Activated T-helper 2 cell treated with anti-CD3 and anti-CD28 coated beads, Interferon-gamma antibody, Interleukin-2, Interleukin-4, amounts not matched to agents 10 μg/mL and 5 μg/mL and 100 μg/mL, durations not matched to agents 14 hours and 24 hours and 36 hours (primary cell): ENCODE measurements at places on chromosomes 7 and 10. TPM values are rescaled to one million over a fixed set of nuclear protein-coding genes. Genes with fewer than 3 reads are reported as not detected.

DNA sequence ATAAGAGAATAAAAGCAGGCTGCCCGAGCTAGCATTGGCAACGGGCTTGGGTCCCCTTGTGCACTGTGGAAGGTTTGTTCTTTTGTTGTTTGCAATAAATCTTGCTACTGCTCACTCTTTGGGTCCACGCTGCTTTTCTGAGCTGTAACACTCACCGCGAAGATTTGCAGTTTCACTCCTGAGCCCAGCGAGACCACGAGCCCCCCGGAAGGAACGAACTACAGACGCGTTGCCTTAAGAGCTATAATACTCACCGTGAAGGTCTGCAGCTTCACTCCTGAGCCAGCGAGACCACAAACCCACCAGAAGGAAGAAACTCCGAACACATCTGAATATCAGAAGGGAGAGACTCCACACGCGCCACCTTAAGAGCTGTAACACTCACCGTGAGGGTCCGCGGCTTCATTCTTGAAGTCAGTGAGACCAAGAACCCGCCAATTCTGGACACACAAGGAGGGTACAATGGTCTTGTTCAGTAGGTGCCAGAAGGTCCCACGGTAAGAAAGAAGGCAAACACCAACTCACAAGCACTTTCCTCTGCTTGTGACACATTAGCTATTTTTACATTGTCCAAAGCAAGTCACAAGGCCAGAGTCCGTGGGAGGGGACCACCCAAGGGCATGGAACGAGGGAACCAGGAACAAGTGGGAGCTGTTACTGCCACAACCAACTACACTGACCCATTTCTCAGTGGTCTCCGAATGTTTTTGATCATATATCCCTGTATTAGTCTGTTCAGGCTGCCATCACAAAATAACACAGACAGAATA lies 29.2 kb upstream of the CACUL1 start:
- H3K27ac ChIP-seq: no peak overlapping the region
- DNase-seq: no peak
- H3K27me3 ChIP-seq: peaks cover 4% of the 10 kb centered on the region
- H3K4me1 ChIP-seq: no peaks in the 10 kb centered on the region
- H3K36me3 ChIP-seq: no peaks in the 10 kb centered on the region
- H3K4me3 ChIP-seq: no peak overlapping the region

MTURN gene
- total RNA-seq: 4.0 and 4.7 TPM in 2 replicates

ABCC2 gene
- total RNA-seq: 0.87 and 1.1 TPM in 2 replicates

LBX1 gene
- not detected in 2 replicates for total RNA-seq

EPDR1 gene
- total RNA-seq: 0.62 and 1.1 TPM in 2 replicates

AGAP6 gene
- 22.5 and 25.8 TPM in 2 replicates for total RNA-seq

TMEM236 gene
- 0.07 TPM in 1 of 2 replicates, not detected in the other for total RNA-seq

GRCh38 chr7:156614434-156615264 lies 25.9 kb upstream of the RNF32 start:
- peak overlapping the region; percentile 75 for H3K27ac ChIP-seq
- peaks cover 9% of the 10 kb centered on the region for H3K36me3 ChIP-seq
- DNase-seq: no peak
- H3K27me3 ChIP-seq: peaks cover 38% of the 10 kb centered on the region

CCSER2 gene
- total RNA-seq: 36.4 and 41.4 TPM in 2 replicates

GRCh38 chr10:80437227-80437626 lies 16.9 kb upstream of the TSPAN14 start:
- no peak for DNase-seq
- no peak overlapping the region for H3K4me3 ChIP-seq
- no peaks in the 10 kb centered on the region for H3K4me1 ChIP-seq
- H3K27me3 ChIP-seq: peaks cover 11% of the 10 kb centered on the region
- H3K36me3 ChIP-seq: no peaks in the 10 kb centered on the region

DNA sequence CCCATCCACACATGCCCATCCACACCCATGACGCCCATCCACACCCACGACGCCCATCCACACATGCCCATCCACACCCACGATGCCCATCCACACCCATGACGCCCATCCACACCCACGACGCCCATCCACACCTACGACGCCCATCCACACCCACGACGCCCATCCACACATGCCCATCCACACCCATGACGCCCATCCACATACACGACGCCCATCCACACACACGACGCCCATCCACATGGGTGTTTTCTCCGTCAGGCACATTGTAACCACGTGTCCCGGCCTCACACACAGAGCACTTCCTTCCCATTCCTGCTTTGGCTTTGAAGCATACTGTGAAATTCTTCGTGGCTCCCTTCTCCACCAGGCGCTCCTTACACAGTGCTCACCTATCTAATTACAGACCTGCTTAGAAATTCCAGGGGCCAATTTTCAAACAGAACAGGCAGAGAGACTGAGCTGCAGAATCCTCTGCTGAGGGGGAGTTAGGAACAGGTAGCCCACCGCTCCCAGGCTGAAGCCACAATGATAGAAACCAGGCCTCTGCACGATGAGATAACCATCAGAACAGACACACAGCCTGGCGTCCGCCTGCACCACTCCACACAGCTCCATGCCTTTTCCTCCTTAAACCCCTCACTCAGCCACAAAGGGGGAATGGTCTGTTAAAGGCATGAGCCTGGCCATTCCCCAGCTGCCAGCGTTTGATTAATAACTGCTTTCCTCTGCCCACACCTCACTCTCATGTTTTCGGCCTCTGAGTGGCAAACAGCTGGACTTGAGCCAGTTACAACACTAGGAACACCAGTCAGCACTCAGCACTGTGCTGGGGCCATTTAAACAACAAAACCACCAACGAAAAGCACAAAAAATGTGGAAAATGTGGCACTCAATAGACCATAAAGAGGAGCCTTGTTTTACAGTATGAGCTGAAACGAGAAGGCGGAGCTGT lies 501.6 kb downstream of the PTPRN2 start:
- no peak overlapping the region for H3K27ac ChIP-seq
- peaks cover 4% of the 10 kb centered on the region for H3K36me3 ChIP-seq
- no peaks in the 10 kb centered on the region for H3K4me1 ChIP-seq
- H3K4me3 ChIP-seq: no peak overlapping the region
- no peak for DNase-seq

DNA sequence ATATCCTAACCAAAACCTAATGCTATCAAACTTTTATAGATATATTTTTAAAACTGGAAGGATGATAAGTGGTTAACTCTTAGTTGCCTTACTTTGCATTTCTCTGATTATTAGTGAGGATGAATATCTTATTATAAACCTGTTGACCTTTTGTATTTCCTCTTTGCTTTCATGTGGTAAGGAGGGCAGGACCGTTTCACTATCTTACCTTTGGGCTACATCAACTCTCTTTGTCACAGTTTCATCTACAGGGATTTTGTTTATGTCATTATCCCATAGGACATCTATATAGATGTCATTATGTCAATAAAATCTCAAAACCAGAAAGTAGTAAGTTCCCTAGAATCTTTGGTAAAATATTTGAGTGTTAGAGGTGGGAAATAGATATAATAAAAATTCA lies 219.3 kb downstream of the THSD7A start:
- H3K36me3 ChIP-seq: no peaks in the 10 kb centered on the region
- no peak overlapping the region for H3K4me3 ChIP-seq
- no peaks in the 10 kb centered on the region for H3K27me3 ChIP-seq
- no peak overlapping the region for H3K27ac ChIP-seq

DNA sequence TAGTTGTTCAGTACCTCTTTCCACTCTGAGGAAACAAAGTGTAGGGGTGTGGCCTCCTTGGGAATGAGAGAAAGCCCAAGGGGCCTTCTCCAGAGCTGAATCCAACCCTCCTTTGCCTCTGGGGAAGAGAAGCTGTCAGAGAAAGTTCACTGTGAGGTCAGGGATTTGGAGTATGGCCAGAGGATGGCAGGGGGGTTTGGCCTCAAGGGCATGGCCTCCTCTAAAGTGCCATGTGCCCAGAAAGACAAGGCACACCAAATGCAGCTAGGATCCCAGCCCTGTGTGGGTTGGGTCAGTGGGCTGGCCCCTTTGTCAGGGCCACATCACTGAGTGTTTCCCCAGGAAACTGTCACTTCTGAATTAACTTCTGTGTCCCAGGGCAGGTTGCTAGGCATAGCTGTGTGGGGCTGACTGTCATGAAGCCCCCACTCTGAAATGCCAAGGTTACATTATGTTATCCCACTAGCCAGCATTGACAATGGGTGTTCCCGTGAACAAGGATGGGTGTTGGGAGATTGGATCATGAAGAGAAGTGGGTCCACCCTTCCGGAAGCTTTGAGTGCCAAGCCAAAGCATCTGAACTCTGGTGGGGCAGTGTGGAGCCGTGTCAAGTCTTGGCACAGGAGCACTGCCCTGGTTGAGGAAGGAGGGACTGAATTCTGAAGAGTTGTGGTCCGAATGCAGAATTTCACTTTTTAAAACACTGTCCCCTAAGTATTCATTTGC lies 123.3 kb downstream of the ZMIZ1 start:
- H3K27ac ChIP-seq: no peak overlapping the region
- H3K27me3 ChIP-seq: no peaks in the 10 kb centered on the region
- DNase-seq: no peak
- peaks cover 3% of the 10 kb centered on the region for H3K4me1 ChIP-seq

NKX2-3 gene
- not detected in 2 replicates for total RNA-seq

RUFY2 gene
- total RNA-seq: 11.3 and 12.1 TPM in 2 replicates

DNA sequence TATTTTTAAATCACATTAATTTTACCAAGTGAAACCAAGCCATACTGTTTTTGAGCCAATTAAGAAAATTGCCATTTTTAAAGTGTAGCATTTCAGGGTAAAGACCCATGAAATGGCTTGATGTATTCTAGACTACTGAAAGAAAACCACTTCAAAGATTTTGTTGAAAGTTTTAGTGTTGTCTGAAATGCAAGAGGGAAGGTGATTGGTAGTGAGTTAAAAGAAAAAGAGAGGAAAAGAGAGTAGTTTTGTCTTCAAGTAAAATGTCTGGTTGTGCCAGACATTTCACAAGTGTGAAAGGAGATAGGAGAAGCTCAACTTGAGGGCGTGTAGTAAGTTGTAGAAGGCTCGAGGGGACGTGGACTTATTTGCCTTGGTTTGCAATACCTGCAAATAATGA lies 41.6 kb downstream of the CALML5 start:
- H3K4me1 ChIP-seq: peaks cover 7% of the 10 kb centered on the region
- no peak overlapping the region for H3K4me3 ChIP-seq
- DNase-seq: no peak
- H3K27me3 ChIP-seq: no peaks in the 10 kb centered on the region

BLNK gene
- total RNA-seq: not detected in 2 replicates

DNA sequence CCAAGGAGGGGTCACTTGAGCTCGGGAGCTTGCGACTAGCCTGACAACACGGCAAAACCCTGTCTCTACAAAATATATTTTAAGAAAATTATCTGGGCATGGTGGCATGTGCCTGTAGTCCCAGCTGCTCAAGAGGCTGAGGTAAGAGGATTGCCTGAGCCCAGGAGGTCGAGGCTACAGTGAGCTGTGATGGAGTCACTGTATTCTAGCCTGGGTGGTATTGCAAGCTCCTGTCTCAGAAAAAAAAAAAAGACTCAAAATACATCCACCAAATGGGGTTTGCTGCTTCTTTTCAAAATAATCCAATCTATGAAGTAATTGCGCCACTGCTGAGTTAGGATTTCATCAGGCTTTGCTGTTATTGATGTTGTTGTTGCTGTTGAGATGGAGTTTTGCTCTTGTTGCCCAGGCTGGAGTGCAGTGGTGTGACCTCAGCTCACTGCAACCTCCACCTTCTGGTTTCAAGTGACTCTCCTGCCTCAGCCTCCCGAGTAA lies 11.1 kb upstream of the VIM start:
- peaks cover 15% of the 10 kb centered on the region for H3K36me3 ChIP-seq
- no peak overlapping the region for H3K4me3 ChIP-seq
- H3K27me3 ChIP-seq: no peaks in the 10 kb centered on the region
- peaks cover 43% of the 10 kb centered on the region for H3K4me1 ChIP-seq
- DNase-seq: no peak
- H3K27ac ChIP-seq: peak overlapping the region; percentile 94

GRCh38 chr7:120185940-120186682 lies 86.9 kb upstream of the KCND2 start:
- H3K4me1 ChIP-seq: no peaks in the 10 kb centered on the region
- no peaks in the 10 kb centered on the region for H3K27me3 ChIP-seq
- DNase-seq: no peak

DNA sequence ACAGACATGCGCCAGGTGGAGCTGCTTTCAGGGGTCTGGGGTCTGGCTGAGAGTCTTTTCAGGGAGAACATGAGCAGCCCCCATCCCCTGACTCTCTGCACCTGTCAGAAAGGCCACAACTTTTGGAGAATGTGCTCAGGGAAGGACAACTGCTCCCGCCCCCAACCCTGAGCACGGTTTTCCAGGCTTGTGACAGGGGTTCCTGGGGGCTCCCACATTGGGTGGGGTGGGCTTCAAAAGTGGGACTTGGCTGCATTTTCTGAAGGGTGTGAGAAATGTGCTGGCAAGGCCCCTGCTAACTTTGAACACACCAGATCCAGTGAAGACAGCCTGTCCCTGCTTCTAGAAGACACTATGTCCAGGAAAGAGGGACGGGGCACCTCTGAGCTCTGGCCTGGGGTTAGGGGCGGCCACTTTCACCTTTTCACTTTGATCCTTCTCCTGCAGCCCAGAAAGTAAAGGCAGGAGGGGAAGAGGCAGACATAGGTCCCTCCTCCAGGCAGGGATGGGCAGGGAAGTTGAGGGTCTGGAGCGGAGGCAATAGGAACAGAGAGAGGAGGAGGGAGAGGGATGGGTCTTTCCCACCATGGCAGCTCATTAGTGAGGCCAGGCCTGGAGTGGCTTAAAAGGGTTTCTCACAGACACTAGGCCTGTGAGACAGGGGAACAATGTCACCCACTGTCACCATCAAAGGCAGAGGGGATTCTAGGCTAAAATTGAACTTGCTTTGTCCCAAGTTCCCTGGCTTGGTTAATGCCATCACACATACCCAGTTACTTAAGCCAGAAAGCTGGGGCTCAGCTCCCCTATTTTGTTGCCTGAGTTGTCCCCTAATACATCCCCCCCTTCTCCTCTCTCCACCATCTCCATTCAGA lies 1.5 kb downstream of the KCP start:
- H3K4me1 ChIP-seq: no peaks in the 10 kb centered on the region
- DNase-seq: no peak
- no peak overlapping the region for H3K27ac ChIP-seq
- peaks cover 35% of the 10 kb centered on the region for H3K27me3 ChIP-seq
- H3K4me3 ChIP-seq: no peak overlapping the region

DNA sequence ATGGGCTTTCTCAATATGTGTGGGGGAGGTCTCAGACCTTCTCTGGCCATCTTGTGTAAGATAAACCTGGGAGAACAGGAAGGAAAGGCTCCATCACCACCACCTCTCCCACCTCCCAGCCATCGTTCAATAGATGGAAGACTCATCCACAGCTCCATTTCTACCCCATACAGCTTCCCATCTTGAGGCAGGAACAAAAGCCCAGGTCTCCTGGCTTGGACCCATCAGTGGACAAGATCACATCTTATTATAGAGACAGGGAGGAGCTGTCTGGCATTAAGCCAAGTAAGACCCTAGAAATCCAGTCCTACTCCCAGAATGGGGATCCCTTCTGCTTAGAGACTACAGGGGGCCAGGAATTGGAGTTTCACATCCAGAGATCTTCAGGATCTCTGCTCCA lies 150.3 kb downstream of the GFRA1 start:
- no peaks in the 10 kb centered on the region for H3K27me3 ChIP-seq
- H3K4me3 ChIP-seq: no peak overlapping the region
- no peak for DNase-seq
- no peaks in the 10 kb centered on the region for H3K4me1 ChIP-seq

GRM3 gene
- not detected in 2 replicates for total RNA-seq
